ENCODE measurements at places on chromosomes 2 and 18. TPM values are rescaled to one million over a fixed set of nuclear protein-coding genes. Genes with fewer than 3 reads are reported as not detected.

Gene FAHD2B
- total RNA-seq: 11.7 TPM

Gene PRKAG3
- total RNA-seq: not detected

Gene FAM124B
- not detected for total RNA-seq

Gene NAT8
- total RNA-seq: not detected

Gene HTRA2
- 52.6 TPM for total RNA-seq

Gene POTEI
- 2.8 TPM for total RNA-seq

Gene SERTAD2
- 9.2 TPM for total RNA-seq

Gene OTX1
- total RNA-seq: 1.5 TPM

Gene MARCHF4
- total RNA-seq: 1.4 TPM

Gene FAM237A
- not detected for total RNA-seq

Gene UGT1A3
- total RNA-seq: not detected

Gene SIX3
- total RNA-seq: not detected

Gene CNTNAP5
- total RNA-seq: not detected

Gene FBXO48
- 0.23 TPM for total RNA-seq

Gene MYO7B
- 0.80 TPM for total RNA-seq

Gene FBLN7
- 0.21 TPM for total RNA-seq

Gene CRYGC
- not detected for total RNA-seq

Gene CLIP4
- 114 TPM for total RNA-seq

Gene SRD5A2
- not detected for total RNA-seq

Gene PCARE
- total RNA-seq: not detected

All from A375 (cell line).